ENCODE measurements at places on chromosomes 16 and 17.

GRCh38 chr17:9594065-9594464, 17.6 kb downstream of the CFAP52 start:
- DNase-seq, result no peak

- DNase-seq, result no peak
Measured at GRCh38 chr16:1548233-1548632, 14.8 kb downstream of the TMEM204 start.

DNA sequence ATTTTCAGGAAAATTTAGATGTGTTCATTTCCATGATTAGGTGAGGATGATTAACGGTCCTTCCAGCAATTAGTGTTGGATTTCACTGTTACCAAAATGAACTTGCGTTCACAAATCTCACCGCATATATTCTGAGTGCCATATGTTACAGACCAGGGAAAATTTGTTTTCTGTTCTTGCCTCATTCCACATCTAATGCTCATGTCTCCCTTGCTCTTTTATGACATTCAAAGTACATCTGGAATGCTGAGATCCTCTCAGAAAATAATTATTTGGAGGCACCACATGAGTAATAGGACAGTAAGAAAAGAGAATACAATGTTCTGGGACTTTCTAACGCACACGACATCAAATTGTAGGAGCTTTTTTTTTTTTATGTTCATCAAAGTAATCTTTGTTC, 406.5 kb downstream of the SHISA9 start:
- DNase-seq, result peak; percentile 30

GRCh38 chr17:3894911-3895343, 2.1 kb upstream of the CAMKK1 start:
- DNase-seq, result no peak

DNA sequence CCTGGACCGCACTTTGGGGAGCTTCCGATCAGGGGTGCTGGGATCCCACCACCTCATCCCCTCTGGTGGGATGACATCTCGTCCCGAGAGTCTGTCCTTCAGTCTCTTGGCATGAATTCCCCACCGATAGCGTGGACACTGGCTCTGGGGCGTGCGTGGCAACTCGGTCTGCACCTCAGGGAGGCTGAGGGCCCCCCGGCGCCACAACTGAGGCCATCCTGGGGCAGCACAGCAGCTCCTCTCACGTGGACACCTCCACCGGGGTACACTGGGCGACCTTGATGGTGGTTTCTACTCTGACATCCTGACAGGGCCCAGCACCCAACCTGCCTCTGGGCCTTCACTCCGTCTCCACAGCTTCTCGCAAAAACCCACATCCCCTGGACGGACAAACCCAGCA, 8.6 kb downstream of the PDIA2 start:
- DNase-seq, result no peak

DNA sequence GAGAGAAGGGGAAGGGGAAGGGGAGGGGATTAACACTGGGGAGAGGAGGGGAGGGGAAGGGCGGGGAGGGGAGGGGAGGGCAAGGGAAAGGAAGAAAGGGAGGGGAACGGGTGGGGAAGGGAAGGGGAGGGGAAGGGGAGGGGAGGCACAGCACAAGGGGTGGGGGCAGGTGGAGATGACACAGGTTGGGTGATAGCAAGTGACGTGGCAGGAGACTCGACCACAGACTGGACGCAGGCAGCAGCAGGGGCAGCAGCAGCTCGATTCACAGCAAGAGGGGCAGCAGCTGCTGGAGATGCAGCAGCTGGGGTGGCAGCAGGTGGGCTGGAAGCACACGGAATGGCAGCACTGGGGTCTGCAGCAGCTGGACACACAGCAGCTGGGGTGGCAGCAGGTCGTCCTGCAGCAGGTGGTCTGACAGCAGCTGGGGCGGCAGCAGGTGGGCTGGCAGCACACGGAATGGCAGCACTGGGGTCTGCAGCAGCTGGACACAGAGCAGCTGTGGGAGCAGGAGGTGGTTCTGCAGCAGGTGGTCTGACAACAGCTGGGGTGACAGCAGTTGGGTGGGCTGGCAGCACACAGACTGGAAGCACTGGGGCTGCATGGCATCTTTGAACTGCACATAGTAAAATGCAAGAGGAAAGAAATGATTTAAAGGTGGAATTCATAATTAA, at the start of gene KRTAP4-16:
KRTAP4-16 (minus strand) TSS at position 624 of the 674 bp plus-strand sequence; CDS start at position 624, 0 bp downstream.
- no peak for DNase-seq

- DNase-seq, result peak; percentile 93
Measured at GRCh38 chr16:24635900-24636610, 93.4 kb upstream of the TNRC6A start.

- DNase-seq, result no peak
Measured at GRCh38 chr17:163514-164098, 17.8 kb downstream of the DOC2B start.

GRCh38 chr16:78553268-78554039, 454.0 kb downstream of the WWOX start:
- DNase-seq, result no peak

DNA sequence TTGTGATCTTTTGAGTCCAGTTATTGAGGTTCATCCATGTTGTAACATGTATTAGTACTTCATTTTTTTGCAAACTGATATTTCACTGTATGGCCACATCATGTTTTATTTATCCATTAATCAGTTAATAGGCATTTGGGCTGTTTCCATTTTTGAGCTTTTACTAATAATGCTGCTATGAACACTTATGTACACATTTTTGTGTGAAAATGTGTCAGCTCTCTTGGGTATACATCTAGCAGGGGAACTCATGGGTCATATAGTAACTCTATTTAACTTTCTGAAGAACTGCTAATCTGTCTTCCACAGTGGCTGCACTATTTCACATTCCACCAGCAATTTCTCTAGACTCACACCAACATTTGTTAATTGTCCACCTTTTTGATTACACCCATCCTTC, 82.0 kb downstream of the GLG1 start:
- DNase-seq, result no peak

- DNase-seq, result peak; percentile 84
Measured at GRCh38 chr16:68786685-68787418, 49.8 kb downstream of the CDH1 start.

DNA sequence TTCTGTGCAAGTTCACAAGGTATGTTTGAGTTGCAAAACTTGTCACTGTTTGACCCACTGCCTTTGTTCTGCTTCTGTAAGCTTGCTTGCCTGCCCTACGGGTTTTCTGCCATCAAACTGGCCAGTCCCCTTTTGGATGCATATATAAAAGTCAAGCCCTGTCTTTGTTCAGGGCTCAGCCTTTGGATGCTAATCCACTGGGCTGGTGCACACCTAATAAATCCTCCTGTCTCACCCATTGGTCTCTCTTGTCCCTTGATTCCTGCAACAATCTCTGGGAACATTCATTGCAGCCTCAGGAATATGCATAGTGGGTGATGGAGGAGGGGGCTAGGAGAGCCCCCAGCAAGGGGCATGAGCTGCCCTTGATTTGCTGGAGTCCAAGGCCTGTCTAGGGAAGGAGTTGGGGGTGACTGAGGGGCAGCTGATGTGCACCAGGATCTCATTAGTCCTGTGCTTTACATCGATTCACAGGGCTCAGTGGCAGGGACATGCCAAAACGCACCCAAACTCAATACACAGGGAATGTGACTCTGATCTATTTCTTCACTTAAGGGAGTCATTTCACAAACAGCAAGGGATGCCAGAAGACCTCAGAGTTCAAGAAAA, 225.4 kb upstream of the NLRP1 start:
- no peak for DNase-seq

GRCh38 chr17:75237100-75238014, 24.0 kb downstream of the GGA3 start:
- no peak for DNase-seq

- peak; percentile 36 for DNase-seq
Measured at GRCh38 chr17:6045621-6046357, 24.4 kb upstream of the WSCD1 start.

- DNase-seq, result no peak
Measured at GRCh38 chr17:56912105-56912999, 1.5 kb downstream of the TRIM25 start.

DNA sequence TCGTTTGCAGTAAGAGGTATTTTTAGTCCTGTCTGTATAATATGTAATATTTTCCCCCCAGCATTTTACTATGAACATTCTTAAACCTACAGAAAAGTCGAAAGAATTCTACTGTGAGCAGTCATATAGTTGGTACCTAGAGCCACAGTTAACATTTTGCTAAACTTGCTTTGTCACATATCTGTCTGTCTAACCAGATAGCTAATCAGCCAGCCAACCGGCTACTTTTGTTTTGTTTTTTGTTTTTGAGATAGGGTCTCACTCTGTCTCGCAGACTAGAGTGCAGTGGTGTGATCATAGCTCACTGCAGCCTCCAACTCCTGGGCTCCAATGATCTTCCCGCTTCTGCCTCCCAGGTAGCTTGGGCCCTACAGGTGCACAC, 73.3 kb downstream of the ABCC1 start:
- DNase-seq, result no peak

- DNase-seq, result peak; percentile 85
Measured at GRCh38 chr17:29617125-29617480, 5.6 kb downstream of the CORO6 start.

DNA sequence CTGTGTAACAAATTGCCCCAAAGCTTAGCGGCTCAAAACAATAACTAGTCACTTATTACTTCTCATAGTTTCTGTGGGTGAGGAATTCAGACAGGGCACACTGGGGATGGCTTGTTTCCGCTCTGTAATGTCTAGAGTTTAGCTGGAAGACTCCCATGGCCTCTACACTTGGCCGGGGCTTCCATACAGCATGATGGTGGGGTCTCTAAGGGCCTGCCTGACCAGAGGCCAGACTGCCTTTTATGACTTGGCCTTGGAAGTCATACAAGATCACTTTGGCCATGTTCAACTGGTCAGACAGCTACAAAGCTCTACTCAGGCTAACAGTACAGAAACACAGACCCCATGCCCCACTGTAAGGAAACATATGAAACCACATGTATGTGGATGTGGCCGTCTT, 8.2 kb downstream of the GLP2R start:
- DNase-seq, result no peak

DNA sequence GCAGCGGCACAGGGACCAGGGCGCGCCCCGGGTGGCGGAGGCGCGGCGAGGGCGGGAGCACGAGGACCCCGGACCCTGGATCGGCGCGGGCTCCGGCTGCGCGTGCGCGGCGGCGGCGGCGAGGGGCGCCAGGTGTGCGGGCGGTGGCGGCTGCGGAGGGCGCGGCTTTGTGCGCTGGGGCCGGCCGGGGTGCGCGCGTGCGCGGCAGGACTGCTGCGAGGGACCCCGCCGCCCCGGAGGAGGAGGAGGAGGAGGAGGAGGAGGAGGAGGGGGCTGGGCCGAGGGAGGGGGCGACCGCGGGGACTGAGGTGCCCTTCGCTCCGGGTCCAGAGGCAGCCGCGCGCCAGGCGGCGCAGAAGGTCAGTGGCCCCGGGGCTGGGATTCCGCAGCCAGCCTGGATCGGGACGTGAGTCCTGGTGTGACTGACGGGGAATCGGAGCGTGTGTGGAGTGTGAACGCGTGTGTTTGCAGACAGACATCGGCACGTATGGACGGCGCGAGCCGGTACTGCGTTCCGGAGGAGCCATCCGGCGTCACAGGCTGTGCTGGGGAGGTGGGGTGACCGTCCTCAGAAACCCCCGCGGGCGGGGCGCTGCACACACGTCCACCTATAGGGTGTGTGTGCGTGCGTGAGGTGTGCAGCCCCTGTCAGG, 19.5 kb upstream of the RAP1GAP2 start:
- peak; percentile 18 for DNase-seq

- peak; percentile 31 for DNase-seq
Measured at GRCh38 chr16:28569021-28569420, 15.3 kb downstream of the SGF29 start.

DNA sequence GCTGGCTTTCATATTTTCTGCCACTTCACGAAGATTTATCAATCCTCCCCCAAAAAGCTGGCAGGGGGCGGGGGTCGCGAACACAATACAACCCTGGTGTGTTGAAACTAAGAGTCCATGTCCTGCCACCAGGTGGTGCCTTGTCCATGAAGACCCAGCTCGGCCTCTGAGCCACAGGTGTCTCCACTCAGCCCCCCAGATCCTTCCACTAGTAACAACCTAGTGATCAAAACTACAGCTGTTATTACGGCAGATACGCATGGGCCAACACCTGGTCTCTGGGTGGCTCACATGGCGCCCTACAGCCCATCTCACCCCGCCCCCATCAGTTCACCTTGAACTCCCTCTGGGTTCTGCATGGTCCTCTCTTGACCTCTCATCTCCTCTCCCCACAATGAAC, 27.7 kb downstream of the USP7 start:
- DNase-seq, result no peak

DNA sequence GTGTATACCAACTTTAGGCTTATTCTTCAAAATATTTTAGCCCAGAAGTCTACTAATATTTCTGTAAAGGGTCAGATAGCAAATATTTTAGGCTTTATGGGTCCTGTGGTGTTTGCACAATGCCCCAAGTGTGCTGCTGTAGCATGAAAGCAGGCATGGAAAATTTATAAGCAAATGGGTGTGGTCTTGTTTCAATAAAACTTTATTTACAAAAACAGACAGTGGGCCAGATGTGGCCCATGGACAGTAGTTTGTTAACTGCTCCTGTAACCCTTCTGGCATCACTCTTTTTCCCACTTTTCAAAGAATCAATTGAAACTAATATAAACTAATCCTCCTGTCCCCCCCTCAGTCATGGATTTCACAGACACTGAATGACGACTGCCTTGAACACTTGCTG, 410.7 kb downstream of the SHISA9 start:
- DNase-seq, result no peak

GRCh38 chr17:15900871-15901270, 44.1 kb upstream of the ADORA2B start:
- no peak for DNase-seq

- peak; percentile 0 for DNase-seq
Measured at GRCh38 chr16:61419791-61420190, 616.4 kb downstream of the CDH8 start.

DNA sequence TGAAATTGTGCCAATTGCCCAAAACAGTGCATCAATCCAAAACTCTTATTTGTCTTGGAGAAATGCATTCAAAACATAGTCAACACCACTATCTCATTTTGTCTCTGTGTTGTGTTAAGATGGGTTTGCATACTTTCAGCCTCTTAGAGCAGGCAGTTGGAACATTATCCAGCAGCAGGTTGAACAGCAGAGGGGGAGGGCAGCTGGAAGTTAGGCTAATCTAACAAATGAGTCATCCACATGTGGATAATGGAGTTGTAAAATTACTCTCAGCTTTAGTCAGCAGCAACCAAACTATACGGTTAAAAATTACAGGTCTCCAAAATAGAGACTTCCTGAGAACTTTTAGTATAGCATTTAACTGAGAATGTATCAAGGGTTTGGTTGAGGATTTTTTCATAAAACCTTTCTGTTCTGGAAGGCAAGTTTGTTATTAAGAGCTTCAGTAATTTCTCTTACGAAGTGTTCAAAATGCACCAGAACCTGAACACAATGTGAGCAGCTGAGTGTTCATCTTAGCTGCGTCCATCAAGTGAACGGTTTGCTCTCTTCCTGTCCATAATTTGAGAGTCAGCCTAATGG, 46.3 kb downstream of the PRKCA start:
- peak; percentile 81 for DNase-seq

All from astrocyte of the hippocampus (primary cell).